Activated CD4-positive, alpha-beta T cell treated with anti-CD3 and anti-CD28 coated beads, Interleukin-2, Interleukin-6, amounts not matched to agents 100 ng/mL and 50 ng/mL, durations not matched to agents 16 hours and 8 hours (primary cell): ENCODE measurements at places on chromosomes 1 and 21.

DNA sequence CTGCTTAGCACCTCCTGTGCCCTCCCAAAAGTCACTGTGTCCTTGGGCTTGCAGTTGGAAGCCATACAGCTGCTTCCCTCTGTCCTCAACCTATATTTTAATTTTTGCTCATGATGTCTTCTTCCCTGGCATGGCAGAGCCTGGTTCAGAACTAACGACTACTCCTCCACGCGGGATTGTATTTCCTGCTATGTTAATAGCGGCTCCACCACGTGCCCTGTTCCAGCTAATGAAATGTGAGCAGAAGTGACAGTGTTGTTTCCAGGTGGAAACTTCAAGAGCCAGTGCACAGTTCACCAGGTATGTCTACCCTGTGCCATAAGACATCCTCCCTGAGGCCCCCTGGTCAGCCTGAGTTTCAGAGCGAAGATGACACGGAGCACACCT is 52.1 kb downstream of the DHRS3 start:
- no peak for DNase-seq

- DNase-seq, result no peak
Observed at GRCh38 chr1:45243476-45244343, 37.3 kb upstream of the ZSWIM5 start.

DNA sequence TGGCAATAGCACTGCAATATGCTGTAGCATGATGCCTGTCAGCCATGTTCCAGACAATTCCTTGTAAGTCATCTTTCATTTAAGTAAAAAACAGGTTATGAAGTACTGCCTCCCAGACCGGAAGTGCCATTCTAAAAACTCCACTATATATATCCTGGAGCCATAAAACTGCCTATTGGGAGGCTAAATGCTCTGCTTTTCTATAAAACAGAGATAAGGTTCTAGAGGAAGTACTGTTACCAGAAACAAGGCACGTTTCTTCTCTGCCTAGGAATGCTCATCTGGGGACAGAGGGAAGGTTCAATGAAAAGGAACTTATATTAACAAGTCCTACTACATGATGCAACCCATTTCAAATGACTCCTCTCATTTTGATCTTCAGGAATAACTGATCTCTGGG is 66.8 kb downstream of the GPR137B start:
- DNase-seq, result no peak

GRCh38 chr1:223233410-223234169 is 90.5 kb upstream of the TLR5 start:
- DNase-seq, result peak; percentile 7

- DNase-seq, result peak; percentile 50
Observed at GRCh38 chr1:32240140-32240951, 6.7 kb upstream of the FAM167B start.

DNA sequence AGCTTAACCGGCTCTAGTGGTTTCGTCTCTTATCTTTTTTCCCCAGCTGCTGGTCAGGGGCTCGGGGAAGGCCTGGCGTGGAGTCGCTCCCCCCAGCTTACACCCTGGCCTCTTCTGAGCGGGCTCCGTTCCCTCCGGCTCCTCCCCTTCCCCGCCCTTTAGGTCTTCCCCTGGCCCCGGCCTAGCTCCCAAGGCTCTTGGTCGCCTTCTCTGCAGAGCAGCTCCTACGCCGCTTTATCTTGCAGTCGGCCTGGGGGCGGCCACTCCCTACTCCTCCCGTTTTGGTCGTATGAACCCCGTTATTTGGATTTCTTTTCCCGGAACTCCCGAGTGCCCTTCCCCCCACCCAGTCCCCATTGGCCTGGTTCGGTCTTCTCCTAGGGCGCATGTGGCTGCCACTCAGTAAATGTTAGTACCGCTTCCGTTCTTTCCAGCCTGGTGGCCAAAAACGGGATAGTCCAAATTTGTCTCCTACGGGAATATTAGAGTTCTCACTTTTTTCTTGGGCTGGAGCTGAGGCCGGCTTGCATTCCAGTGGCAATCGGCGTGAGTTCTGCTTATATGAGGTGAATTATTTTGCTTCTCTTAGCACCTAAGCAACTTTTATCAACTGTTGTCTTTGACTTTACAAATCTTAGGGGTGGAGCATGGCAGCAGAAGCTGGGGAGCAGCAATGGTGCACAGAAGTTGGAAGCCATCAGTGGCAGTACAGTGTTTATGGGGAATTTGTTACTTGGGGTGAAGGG is 467 bp downstream of the THRAP3 start:
- peak; percentile 82 for DNase-seq

DNA sequence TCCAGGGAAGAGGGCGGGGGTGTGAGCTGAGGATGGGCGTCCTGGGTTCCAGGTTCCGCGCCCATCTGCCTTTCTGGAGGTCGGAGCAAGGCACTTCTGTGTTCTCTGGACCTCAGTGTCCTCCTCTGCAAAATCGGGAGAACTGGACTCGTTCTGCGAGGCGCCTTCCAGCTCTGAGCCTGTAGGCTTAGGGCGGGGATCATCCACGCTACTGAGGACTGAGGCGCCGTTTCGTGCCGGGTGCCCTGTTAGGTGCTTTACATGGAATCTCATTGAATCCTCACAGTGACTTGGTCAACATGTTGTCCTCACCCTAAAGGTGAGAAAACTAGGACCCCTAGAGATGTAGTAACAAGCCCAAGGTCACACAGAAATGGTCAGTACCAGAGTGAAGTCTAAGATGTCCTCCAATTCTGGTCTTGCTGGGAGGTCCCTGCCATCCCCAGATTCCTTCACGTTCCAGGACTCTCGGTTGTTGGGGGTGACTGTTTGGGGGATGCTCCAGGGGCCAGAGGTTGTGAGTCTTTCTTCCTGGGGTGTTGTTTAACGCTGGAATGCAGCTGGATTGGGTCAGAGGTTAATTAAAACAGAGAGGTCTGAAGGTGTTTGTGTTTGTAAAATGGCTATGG is 677 bp downstream of the PRKAA2 start:
- DNase-seq, result no peak

DNA sequence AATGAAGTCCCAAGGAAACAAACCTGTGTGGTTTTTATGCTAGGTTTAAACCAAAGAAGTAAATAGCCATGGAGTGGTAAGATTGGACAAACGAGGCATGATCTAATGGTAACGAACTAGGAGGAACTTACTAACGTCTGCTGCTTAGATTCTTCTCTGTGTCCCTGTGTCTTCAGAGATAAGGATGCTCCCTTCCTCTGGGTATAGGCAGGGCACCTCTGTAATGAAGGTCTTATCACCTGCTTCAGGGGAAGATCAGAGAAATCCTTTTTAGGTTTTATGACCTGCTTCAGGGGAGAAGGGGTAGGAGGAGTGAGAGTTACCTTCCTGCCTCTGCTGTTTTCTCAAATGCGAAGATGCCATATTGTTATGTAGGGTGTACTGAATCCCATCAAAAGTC is 214.9 kb upstream of the L1TD1 start:
- no peak for DNase-seq

DNA sequence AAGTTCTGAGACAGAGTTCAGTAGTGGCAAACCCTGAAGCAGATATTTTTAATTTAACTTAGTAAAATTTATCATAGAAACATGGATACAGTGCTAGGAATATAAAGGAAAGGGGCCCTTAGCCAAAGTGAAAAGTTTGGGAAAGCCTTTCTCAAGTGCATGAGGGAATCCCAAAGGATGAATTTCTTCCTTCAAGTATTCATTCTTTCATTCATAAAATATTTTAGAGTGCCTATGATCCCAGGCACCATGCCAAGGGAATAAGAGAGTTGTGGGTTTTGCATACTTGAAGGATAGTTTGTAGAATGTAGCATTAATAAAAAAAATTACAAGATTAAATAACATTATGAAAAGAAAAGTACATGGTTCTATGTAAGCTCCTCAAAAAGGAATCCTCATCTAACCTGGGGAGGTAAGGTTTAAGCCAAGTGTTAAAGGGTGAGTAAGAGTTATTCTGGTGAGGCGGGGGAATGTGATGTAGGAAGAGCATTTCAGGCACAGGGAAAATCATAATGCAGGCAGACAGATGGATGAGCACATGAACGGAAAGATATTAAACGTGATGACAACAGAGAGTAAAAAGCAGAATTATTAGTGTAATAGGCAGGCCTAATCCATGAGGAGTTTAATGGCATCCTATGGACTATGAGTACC is 40.4 kb upstream of the NTNG1 start:
- DNase-seq, result no peak

DNA sequence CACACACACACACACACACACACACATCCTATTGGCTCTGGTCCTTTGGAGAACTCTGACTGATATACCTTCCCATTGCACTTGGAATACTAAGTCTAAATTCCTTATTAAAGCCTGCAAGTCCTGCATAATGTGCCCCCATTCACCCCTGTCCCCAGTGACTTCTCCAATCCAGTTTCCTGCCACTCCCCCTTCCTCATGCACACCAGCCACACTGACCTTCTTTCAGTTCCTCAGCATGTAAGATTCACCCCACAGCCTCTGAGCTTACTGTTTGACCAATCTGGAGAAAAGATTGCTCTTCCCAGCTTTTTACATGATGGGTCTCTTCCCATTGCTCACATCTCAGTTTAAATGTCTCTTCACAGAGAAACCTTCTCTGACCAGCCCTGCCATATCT is 146.6 kb downstream of the TBX15 start:
- DNase-seq, result no peak

DNA sequence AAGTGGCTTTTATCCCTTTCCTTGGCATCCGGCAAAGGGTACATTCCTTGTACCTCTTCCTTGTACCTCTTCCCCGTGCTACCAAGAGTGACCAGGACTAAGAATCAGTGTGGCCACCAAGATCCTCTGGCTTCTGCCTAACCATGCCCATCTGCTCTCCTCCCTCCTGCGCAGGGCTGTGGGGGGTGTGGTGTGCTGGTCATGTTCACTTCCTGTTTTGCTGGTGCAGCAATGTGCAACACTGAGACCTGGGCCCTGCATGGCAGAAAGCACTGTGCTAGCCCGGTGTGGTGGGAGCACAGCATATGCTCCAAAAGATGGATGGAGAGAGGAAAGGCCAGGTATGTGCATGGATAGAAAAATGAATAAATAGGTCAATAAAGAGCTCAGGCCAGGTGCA is 33.3 kb upstream of the TENT5C start:
- DNase-seq, result peak; percentile 12

GRCh38 chr1:213564215-213564659 is 423.5 kb upstream of the PROX1 start:
- no peak for DNase-seq

- DNase-seq, result no peak
Observed at GRCh38 chr1:153958961-153959260, 499 bp upstream of the CRTC2 start.

- no peak for DNase-seq
Observed at GRCh38 chr1:200381256-200381984, 28.4 kb downstream of the ZNF281 start.

DNA sequence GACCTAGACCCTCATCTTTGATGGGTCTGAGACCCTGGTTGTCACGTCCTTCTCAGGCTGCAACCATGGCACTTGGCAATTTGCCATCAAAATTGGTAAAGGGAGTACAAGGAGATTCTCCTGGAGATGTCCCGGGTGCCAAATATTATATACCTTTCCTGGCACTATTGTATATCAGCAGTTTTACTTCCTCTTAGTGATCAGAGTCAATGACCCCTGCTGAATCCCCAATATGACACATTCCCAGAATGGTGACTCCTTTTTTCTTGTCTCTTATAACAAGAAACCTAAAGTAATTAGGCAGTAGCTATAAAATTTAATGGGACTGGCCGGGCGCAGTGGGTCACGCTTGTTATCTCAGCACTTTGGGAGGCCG is 39.6 kb upstream of the CDC42BPA start:
- DNase-seq, result no peak

DNA sequence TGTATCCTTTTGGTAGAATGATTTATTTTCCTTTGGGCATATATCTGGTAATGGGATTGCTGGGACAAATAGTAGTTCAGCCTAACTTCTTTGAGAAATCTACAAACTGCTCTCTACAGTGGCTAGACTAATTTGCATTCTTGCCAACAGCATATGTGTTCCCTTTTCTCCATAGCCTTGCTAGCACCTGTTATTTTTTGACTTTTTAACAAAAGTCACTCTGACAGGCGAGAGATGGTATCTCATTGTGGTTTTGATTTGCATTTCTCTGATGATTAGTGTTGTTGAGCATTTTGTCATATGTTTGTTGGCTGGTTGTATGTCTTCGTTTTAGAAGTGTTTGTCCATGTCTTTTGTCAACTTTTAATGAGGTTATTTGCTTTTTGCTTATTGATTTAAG is 99.8 kb downstream of the UCK2 start:
- no peak for DNase-seq

DNA sequence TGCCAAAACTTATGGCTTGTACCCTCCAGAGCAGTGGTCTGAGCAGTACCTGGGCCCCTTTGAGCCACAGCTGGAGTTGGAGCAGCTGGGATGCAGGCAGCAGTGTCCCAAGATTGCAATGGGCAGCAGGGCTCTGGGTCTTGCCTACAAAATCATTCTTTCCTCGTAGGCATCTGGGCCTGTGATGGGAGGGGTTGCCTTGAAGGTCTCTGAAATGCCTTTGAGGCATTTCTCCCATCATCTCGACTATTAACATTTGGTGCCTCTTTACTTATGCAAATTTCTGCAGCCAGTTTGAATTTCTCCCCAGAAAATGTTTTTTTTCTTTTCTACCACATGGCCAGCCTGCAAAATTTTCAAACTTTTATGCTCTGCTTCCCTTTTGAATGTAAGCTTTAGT is 31.0 kb upstream of the TSPAN2 start:
- no peak for DNase-seq

GRCh38 chr1:4601941-4602340 is 52.5 kb upstream of the AJAP1 start:
- no peak for DNase-seq

DNA sequence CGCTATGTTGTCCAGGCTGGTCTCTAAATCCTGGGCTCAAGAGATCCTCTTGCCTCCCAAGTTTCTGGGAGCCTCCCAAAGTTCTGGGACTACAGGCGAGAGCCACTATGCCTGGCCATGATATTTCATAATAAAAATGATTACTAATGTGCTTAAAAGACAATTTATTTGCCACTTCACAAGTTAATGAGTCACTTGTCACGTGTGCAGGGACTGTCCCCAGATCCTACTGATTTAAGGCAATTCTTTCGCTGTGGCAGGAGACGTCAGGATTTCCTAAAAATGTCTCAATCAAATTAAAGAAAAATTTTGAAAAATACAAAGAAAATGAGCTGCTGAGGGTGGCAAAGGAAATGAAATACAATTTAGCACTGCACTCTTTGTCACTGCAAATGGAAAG is 43.5 kb downstream of the B3GALNT2 start:
- DNase-seq, result no peak

DNA sequence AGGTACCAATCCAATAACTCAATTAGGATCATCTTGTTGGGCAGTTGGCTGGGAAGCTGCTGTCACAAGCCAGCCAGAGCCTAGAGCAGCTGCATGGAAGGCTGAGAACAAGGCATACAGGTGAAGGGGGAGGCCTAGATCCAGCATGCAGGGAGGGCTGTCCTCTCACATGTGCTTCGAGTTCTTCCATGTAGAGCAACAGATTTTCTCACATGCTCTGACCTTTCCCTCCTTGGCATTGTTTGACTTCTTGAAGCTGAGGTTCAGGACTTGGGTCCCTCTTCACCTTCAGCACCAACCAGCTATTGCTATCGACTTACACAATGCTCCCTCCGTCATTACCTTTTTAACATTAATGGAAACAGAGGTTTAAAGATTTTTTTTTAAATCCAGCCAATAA is 257.7 kb downstream of the ATG4C start:
- no peak for DNase-seq

GRCh38 chr1:26079960-26080814 is 12.8 kb upstream of the TRIM63 start:
- no peak for DNase-seq

- DNase-seq, result no peak
Observed at GRCh38 chr1:70628973-70629372, 217.9 kb downstream of the CTH start.
